ENCODE measurements at places on chromosomes 16 and 17. TPM values are rescaled to one million over a fixed set of nuclear protein-coding genes. Genes with fewer than 3 reads are reported as not detected.

GRCh38 chr17:36591434-36592315 is at the start of gene DHRS11:
TSS of gene DHRS11 (plus strand) at chr17:36591879. CDS start at chr17:36592010, 131 bp downstream.
- peak within 1 kb of the TSS; percentile 49 for H3K4me3 ChIP-seq
- peaks cover 25% of the 10 kb centered on the region for H3K36me3 ChIP-seq
- peak; percentile 88 for DNase-seq
- H3K27me3 ChIP-seq, result no peaks in the 10 kb centered on the region
- peak within 1 kb of the TSS; percentile 81 for H3K27ac ChIP-seq

- H3K4me3 ChIP-seq, result no peak overlapping the region
- H3K27ac ChIP-seq, result no peak overlapping the region
- no peak for DNase-seq
- no peaks in the 10 kb centered on the region for H3K27me3 ChIP-seq
- no peaks in the 10 kb centered on the region for H3K36me3 ChIP-seq
Measured at GRCh38 chr17:19573075-19573474, 39.4 kb downstream of the SLC47A1 start.

DNA sequence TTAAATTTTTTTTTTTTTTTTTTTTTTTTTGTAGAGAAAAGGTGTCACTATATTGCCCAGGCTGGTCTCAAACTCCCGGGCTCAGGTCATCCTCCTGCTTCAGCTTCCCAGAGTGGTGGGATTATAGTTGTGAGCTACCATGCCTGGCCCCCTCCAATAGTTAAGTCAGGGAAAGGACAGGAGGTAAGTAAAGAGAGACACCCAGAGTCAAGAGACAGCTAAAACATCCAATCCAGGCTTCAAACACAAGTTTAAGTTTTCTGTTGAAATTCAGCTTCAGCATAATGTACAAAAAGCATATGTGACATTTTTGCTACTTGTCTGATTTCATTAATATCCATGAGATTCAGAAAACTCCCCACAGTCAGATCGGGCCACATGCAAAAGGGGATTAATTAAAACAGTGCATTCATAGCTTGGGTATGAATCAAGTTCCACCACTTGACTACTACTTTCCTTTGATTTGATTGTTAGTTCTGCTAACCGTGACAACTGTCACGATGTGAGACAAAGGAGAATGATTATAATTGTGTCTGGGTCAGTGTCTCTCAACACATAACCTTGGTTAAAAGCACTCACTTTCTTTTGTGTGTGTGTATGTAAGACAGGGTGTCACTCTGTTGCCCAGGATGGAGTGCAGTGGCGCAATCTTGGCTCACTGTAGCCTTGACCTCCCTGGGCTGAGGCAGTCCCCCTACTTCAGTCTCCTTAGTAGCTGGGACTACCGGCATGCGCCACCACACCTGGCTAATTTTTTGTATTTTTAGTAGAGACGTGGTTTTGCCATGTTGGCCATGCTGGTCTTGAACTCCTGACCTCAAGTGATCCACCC is 184.9 kb downstream of the PARN start:
- no peak for DNase-seq
- peaks cover 17% of the 10 kb centered on the region for H3K36me3 ChIP-seq
- H3K27ac ChIP-seq, result no peak overlapping the region
- H3K27me3 ChIP-seq, result no peaks in the 10 kb centered on the region

GRCh38 chr17:77036136-77036840 is 104.5 kb upstream of the SEC14L1 start:
- no peak overlapping the region for H3K4me3 ChIP-seq
- H3K4me1 ChIP-seq, result no peaks in the 10 kb centered on the region
- no peaks in the 10 kb centered on the region for H3K27me3 ChIP-seq

DNA sequence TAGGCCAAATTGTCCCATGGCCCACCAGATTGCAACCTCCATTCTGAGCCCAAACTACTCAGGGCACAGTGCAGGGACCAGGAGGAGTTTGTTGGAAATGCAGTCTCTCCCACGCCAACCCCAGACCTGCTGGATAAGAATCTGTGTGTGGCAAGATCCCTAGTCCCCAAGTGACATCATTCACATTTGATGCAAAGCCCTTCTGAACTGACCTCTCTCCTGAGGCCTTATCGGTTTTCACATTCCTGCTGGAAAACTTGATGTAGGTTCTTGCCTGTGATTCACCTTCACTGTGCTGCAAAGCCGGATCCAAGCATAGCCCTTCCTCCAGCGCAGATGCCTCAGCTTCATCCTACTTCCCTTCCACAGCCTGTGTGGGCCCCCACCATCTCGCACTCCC is 6.6 kb upstream of the SHCBP1 start:
- no peak overlapping the region for H3K4me3 ChIP-seq
- no peak for DNase-seq
- H3K36me3 ChIP-seq, result no peaks in the 10 kb centered on the region

- H3K4me3 ChIP-seq, result peak overlapping the region; percentile 67
- peaks cover 32% of the 10 kb centered on the region for H3K4me1 ChIP-seq
- DNase-seq, result peak; percentile 48
Measured at GRCh38 chr16:71883168-71883848, 674 bp downstream of the ZNF821 start.

GRCh38 chr17:28521311-28522085 is 15.3 kb downstream of the FOXN1 start:
- DNase-seq, result no peak
- H3K4me1 ChIP-seq, result no peaks in the 10 kb centered on the region
- H3K27ac ChIP-seq, result no peak overlapping the region
- no peaks in the 10 kb centered on the region for H3K36me3 ChIP-seq
- H3K4me3 ChIP-seq, result no peak overlapping the region

GRCh38 chr17:30954046-30954830 is 16.6 kb upstream of the RNF135 start:
- H3K4me3 ChIP-seq, result no peak overlapping the region
- H3K4me1 ChIP-seq, result no peaks in the 10 kb centered on the region
- DNase-seq, result no peak
- H3K36me3 ChIP-seq, result no peaks in the 10 kb centered on the region

DNA sequence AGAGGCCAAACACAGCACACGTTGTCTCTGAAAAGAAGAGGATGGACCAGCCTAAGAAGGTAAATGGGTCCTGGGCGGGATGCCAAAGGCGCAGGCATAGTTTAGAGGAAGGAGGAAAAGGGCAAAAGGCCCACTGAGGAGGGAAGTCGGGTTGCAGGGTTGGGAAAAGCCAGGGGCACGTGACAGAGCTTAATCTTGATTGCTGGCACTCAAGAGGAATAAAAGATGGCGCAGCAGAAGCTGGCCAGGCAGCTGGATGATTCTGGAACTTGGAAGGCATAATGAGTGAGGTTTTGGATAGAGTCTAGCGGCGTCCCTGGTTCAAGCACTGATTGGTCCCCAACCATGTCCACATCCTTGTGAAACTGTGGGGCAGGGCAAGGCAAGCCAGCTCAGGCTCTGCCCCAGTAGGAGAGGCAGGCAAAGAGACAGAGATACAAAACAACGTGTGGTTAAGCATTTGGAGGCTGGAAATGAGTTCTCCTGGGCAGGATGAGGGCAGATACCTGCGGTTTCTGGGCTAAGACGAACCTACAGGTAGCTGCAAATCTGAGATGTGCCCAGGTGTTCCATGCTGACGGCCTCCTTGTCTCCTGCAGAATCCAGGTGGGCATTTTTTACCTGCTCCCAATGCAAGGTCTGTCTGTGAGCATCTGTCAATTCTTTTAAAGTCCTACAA is 52.7 kb upstream of the CIBAR2 start:
- no peak overlapping the region for H3K27ac ChIP-seq
- no peak overlapping the region for H3K4me3 ChIP-seq
- H3K4me1 ChIP-seq, result no peaks in the 10 kb centered on the region
- H3K36me3 ChIP-seq, result no peaks in the 10 kb centered on the region
- H3K27me3 ChIP-seq, result no peaks in the 10 kb centered on the region
- DNase-seq, result no peak

DNA sequence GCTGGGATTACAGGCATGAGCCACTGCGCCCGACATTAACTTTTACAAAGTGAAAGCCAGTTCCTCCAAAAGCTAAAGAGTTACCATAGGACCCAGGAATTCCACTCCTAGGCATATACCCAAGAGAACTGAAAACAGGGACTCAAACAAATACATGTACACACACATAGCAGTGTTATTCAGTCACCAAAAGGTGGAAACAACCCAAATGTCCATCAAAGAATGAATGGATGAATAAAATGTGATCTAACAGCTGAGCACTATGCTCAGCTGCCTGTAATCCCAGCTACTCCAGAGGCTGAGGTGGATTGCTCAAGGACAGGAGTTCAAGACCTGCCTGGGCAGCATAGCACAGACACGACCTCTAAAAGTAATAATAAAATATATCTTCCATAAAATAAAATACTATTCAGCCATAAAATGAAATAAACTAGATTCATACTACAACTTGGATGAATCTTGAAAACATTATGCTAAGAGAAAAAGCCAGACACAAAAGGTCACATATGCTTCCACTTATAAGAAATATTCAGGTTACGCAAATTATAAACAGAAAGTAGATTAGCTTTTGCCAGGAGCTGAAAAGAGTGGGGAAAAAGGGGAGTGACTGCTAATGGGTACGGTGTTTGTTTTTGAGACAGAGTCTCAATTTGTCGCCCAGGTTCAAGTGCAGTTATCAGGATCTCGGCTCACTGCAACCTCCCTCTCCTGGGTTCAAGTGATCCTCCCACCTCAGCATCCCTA is 9.3 kb upstream of the USP7 start:
- no peaks in the 10 kb centered on the region for H3K36me3 ChIP-seq
- no peak overlapping the region for H3K4me3 ChIP-seq
- no peak for DNase-seq
- no peaks in the 10 kb centered on the region for H3K27me3 ChIP-seq
- no peaks in the 10 kb centered on the region for H3K4me1 ChIP-seq

GRCh38 chr17:47276868-47277267 is 23.2 kb downstream of the ITGB3 start:
- no peak for DNase-seq
- no peak overlapping the region for H3K27ac ChIP-seq
- H3K4me3 ChIP-seq, result no peak overlapping the region
- H3K4me1 ChIP-seq, result no peaks in the 10 kb centered on the region
- no peaks in the 10 kb centered on the region for H3K27me3 ChIP-seq

- H3K27me3 ChIP-seq, result no peaks in the 10 kb centered on the region
- no peak overlapping the region for H3K4me3 ChIP-seq
- peaks cover 9% of the 10 kb centered on the region for H3K4me1 ChIP-seq
- peak; percentile 38 for DNase-seq
- peak overlapping the region; percentile 44 for H3K27ac ChIP-seq
- H3K36me3 ChIP-seq, result no peaks in the 10 kb centered on the region
Measured at GRCh38 chr16:84544031-84544773, 39.7 kb upstream of the MEAK7 start.

DNA sequence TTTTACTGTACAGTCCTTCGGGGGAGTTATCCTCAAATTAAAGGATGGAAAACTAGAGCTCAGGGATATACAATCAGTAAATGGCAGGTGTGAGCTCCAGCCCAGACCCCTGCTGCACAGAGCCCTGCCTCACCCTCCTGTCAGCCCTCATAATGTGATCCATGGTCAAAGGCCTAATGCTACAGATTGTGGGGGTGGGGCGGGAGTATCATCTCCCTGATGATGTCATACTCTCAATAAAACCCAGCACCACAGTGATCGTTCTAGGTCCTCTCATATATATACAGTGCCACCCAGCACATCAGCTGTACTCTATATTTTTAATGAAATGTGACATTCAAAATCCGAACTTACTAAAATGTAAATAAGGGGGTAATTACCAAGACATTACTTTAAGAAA is 61.5 kb downstream of the SLC39A11 start:
- no peak overlapping the region for H3K27ac ChIP-seq
- H3K4me3 ChIP-seq, result no peak overlapping the region
- peaks cover 18% of the 10 kb centered on the region for H3K36me3 ChIP-seq
- no peaks in the 10 kb centered on the region for H3K4me1 ChIP-seq
- DNase-seq, result no peak

GRCh38 chr17:75295201-75296158 is 6.2 kb upstream of the SLC25A19 start:
- no peak overlapping the region for H3K27ac ChIP-seq
- H3K36me3 ChIP-seq, result no peaks in the 10 kb centered on the region
- H3K27me3 ChIP-seq, result no peaks in the 10 kb centered on the region
- H3K4me3 ChIP-seq, result no peak overlapping the region
- H3K4me1 ChIP-seq, result no peaks in the 10 kb centered on the region
- no peak for DNase-seq

- H3K4me3 ChIP-seq, result no peak overlapping the region
- peaks cover 7% of the 10 kb centered on the region for H3K4me1 ChIP-seq
- H3K27ac ChIP-seq, result no peak overlapping the region
Measured at GRCh38 chr16:30637944-30638343, 12.8 kb upstream of the PRR14 start.

- no peak overlapping the region for H3K27ac ChIP-seq
- H3K4me1 ChIP-seq, result peaks cover 16% of the 10 kb centered on the region
- peak overlapping the region; percentile 39 for H3K4me3 ChIP-seq
- DNase-seq, result peak; percentile 36
- H3K27me3 ChIP-seq, result no peaks in the 10 kb centered on the region
Measured at GRCh38 chr16:1991135-1991551, 1.4 kb downstream of the SYNGR3 start.

DNA sequence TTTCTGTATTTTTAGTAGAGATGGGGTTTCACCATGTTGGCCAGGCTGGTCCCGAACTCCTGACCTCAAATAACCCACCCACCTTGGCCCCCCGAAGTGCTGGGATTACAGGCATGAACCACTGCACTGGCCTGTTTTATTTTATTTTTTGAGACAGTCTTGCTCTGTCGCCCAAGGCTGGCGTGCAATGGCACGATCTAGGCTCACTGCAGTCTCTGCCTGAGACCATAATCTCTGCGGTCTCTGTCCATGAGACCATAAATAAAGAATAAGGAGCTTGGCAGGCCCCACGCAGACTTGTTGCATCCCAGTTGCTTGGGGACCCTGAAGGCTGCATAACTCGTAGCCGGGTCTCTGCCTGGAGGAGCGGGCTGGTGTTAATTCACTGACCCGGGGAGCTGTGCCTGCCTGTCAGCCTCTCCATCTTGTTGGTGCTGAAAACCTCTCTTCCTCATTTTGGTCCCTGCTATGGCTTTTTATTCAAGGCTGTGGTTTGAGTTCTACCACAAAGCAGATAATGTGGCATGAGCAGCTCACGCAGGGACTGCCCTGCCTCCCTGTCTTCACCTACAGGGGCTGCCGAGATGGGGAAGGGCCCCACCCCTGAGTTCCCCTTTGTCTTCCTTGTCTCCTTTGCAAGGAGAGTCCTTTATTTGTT is 82.1 kb downstream of the MSI2 start:
- no peaks in the 10 kb centered on the region for H3K36me3 ChIP-seq
- H3K4me1 ChIP-seq, result no peaks in the 10 kb centered on the region
- H3K27ac ChIP-seq, result no peak overlapping the region
- no peaks in the 10 kb centered on the region for H3K27me3 ChIP-seq

GUCY2D gene
- polyA plus RNA-seq, result 0.98 TPM

C16orf87 gene
- 5.3 TPM for polyA plus RNA-seq

SMIM36 gene
- not detected for polyA plus RNA-seq

SPNS3 gene
- polyA plus RNA-seq, result 7.3 TPM

DNAH9 gene
- not detected for polyA plus RNA-seq

C17orf113 gene
- polyA plus RNA-seq, result 0.14 TPM

PGS1 gene
- polyA plus RNA-seq, result 52.3 TPM

OTOA gene
- polyA plus RNA-seq, result not detected

All from naive thymus-derived CD4-positive, alpha-beta T cell (primary cell).